ENCODE measurements at places on chromosomes 7 and 10.

- no peak for DNase-seq
Observed at GRCh38 chr10:69403066-69403465, 13.7 kb downstream of the TACR2 start.

DNA sequence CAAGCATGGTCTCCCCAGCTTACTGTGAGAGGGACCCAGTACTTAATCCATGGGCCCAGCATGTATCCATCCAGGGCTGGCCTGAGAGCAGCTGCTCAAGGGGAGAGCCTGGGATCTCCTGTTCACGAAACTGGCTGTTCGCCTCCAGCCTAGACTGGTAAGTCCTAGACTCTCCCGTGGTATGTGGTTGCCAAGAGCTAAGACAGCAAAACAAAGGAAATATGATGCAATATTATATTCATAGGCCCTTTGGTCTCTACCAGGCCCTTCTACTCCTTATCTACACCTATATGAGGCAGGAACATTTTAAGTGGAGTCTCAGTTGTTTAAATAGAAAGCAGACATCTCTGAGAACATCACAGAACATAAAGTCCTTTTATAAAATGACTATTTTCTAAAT, 28.9 kb upstream of the STK17A start:
- DNase-seq: no peak

GRCh38 chr10:5488272-5489161, 10.9 kb downstream of the CALML5 start:
- no peak for DNase-seq

GRCh38 chr7:140384894-140385545, 13.3 kb downstream of the SLC37A3 start:
- DNase-seq: no peak

DNA sequence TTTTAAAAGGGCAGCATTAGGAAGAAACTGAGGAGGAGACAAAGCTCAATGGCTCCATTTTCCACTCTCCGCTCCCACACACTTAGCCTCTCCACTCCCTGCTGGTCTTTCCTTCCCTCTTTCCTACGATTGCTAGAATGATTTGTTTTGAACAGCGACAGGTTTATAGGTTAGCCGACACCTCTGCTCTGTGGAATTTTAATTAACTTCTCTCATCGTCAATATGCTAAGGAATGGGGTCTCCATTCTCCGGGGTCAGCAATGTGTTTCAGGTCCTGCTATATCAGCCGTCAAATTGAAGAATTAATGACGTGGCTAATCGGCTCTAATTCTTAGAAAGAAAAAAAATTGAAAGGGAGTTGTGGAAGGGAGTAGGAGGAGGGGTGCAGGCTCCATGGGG, 28.9 kb downstream of the FBXW4 start:
- DNase-seq: no peak

DNA sequence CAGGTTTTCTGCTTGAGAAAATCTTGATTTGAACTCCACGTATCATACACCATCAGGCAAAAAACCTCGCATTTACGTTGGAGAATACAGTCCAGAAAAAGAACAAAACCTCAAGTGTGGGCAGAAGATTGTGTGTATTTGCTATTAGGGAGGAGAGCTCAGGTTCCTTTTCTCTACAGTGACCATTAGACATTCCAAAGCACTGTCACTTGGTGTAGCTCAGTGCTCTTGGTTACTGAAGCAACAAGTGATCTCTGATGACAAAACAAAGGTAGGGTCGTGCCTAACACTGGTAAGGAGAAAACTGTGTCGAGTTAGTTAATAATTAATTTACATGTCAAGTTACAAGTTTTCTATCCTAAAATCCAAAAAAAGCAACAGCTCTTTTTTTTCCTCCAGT, 72.6 kb downstream of the C1GALT1 start:
- no peak for DNase-seq

DNA sequence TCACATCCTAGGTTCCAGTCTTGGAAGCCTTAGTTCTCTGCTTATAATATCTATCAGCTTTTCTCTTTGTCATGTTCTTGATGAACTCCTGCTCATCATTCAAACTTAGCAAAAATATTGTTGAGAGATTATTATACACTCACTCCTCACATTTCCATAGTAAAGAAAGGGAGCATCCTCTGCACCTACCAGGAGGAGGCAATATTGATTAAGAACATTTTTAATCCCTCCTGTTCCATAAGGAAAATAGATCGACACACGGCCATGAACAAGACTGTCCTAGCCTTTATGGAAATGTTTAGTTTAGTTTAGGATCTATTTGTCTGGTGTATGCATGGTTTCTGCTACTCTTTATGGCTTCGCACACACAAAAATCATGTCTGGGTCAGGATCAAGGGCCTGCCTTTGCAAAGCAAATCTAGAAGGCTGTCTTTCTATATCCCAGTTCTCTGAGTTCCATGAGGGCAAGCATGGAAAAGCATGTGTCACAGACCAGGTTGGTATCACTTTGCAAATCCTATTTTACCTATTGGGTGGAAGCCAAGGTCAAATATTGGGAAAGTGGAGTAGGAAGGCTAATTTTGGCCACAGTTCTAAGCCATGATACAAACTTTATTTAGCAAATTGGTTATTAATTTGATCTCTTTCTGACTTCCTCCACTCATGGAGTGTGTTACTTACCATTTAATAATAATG, 164.4 kb downstream of the MDFIC start:
- DNase-seq: no peak

DNA sequence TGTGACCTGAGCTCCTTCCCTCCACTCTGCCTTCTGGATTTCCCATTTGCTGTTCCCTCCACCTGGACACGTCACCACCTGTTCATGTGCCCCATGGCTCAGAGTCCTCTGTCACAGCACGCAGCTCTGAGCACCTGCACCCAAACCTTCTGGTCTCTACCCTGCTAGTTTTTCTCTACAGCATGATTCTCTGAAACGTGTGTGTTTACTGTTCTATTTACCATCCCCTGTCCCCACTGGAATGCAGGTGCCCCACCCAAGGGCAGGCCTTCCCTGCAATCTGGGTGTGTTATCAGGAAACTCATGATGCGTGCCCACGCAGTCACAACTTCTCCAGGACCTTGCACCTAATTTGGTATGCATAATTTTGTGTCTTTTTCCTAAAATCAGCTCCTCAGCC, 284.4 kb upstream of the IGFBP3 start:
- no peak for DNase-seq

DNA sequence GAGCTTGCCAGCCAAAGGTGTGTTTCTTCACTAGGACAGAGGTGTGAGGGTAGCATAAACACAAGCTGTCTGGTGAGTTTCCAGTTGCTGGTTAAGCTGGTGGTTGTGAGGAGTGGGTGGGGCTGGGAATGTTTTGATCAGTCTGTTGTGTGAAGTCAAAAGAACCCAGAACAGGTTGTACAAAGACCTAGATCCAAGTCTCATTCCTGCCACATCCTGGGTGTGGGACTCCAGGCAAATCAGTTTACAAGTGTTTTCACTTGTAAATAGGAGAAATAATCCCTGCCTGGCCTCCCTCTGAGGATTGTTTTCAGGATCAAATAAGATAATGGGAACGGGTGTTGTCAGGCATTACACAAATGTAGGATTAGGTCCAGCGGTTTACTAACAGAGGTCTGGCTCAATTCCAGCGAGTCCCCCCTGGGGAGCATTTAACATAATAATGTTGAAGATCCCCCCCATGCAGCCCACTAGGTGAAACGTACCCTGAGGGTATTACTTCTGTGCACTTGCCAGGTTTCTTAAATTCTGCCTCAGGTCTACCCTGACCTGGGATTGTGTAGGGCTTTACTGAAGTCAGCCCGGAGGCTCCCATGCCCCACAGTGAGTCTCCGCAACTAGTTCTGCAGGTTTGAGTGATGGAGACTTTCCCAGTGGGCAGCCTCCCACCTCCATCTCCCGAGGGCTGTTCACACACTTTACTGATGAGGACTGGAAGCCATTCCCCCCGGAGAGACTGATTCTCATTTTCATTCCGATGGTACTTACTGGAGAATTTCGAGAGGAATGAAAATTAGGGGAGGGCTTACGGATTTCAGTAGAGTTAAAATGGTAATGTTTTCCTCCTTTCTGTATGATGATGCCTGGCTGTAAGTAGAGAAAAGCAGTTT, 2.7 kb upstream of the FRAT2 start:
- DNase-seq: no peak

DNA sequence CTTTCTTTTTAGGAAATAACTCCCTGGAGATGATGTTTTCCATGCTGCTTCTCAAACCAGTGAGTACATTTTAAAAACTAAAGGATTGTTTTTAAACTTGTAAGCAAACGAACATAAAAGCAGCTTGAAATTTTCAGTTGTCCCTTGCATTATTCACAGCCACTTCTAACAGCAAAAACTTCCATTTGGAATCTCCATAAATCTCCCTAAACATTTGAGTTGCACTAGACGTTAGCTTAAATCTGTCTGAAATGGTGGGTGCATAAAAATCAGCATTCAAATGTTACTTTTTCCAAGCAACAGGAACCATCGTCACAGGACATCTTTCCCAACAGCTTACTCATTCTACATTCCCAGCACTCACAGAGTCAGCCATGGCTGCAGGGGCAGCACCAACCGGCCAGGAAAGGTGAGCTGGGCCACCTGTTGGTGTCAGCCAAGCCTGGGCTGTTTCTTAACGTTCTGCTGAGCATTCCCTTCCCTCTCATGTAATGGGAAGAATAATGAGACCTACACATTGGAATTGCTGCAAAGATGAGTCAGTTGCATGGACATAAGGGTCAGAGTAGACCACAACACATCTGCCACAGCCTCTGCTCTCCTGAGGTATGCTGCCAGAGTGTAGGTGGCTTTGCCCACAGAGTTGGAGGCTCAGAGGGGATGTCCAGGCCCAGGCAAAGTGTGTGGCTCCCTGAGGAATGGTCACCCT, 163.2 kb downstream of the TNS3 start:
- no peak for DNase-seq

DNA sequence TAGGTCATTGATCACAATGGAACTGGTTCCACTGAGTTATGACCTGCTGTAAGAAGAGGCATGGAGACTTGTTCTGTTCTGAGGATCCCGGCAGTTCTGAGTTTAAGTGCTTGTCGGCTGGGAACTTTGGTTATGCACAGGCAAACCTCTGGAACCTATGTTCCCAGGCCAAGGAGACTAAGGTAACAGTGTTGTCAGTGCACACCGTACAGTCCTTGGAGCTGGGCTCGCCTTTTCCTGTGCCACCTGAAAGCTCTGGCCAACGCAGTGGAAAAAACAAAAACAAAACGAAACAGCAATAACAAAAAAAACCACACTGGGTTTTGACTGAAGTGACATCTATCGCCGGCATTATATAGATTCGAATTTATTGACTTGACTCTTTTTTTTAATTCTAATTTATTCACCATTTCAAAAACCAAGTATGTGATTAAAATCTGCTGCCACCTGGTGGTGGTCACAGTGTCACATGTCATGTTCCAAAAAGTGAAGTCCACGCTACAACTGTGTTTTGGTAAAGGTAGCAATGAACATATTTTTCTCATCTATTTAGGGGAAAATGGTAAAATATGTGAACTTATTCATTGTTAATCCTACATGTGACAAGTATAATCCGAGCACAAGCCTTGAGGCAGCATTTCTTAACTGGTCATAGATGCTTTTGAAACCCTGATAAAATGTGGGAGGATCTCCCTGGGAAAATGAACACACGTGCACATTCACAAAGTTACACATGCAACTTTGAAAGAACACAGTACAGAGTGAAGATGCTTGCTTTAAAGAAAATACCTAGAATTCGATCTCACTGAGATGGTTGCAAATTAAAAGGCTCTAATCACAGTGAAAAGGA, 113.8 kb upstream of the PPP2R2D start:
- no peak for DNase-seq

DNA sequence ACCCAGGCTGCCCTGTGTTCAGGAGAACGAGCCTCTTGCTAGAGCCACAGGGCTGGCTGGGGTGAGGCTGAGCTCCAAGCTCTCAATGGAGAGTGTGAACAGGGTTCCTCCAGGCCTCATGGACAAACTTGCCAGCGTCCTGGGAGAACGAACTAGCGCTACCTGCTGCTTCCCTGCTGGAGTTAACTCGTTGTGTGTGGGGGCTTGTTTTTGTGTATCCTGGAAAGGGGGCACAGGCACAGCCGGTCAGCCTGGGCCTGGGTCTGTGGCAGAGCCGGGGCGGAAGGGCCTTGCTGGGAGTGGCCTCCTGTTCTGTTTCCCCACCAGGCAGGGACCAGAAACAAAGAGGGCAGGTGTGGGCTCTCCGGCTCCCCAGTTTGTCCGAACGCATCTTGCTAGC, 259.2 kb downstream of the DNAJB6 start:
- no peak for DNase-seq

GRCh38 chr7:82291931-82292330, 151.6 kb downstream of the CACNA2D1 start:
- no peak for DNase-seq

DNA sequence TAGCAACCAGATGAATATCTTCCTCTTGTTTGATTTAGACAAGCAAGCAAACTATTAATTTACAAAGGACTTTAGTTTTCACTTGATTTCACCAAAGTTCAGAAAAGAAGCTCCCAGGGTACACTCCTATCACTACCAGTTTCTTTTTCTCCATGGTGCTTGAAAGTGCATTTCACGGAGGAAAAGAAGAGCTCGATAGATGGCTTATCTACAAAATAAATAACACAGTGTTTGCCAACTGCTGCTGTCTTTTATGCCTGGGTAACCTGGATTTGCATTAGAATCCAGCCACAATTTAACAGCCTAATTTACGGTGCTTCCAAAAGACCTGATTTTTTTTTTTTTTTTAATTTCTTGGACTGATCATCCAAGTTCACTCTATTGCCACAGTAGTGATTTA, 275.7 kb downstream of the GPR37 start:
- no peak for DNase-seq

- no peak for DNase-seq
Observed at GRCh38 chr10:9331583-9332008, 1277.1 kb downstream of the GATA3 start.

- DNase-seq: no peak
Observed at GRCh38 chr10:34169131-34169530, 646.0 kb downstream of the PARD3 start.

DNA sequence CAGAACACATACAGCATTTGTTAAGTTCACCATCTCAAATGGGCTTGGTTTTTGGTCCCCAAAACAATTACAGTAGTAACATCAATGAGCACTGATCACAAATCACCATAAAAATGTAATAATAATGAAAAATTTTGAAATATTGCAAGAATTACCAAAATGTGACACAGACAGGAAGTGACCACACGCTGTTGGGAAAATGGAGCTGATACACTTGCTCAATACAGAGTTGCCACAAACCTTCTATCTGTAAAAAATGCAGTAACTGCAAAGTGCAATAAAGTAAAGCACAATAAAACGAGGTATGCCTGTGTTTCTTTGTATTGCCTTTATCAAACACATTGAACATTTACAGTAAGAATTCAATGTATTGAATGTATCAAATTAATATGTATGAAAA, 262.7 kb downstream of the CTNNA3 start:
- DNase-seq: no peak

Data from T-helper 17 cell (primary cell).